ENCODE measurements at places on chromosomes 6 and 20. TPM values are rescaled to one million over a fixed set of nuclear protein-coding genes. Genes with fewer than 3 reads are reported as not detected.

GRCh38 chr20:44501448-44501847 lies 20.4 kb downstream of the SERINC3 start:
- DNase-seq = no peak

DNA sequence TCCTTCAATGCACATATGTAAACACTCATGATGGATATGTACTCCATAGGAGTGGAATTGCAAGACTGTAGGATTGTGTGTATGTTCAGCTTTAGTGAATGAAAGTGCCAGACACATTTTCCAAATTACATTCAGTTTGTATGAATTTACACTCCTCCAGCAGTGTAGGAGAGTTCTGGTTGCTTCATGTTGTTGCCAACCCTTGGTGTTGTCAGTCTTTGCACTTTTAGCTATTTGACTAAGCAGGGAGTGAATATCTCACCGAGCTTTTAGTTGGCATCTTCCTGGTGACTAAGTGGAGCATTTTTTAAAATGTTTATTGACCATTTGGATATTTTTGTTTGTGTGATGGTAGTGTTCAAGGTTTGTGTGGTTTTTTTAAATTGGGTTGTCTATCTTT lies 23.9 kb downstream of the NKX2-4 start:
- no peak for DNase-seq

GRCh38 chr6:122770835-122771601 lies 8.5 kb upstream of the FABP7 start:
- DNase-seq = no peak

GRCh38 chr6:78308025-78308424 lies 559.3 kb upstream of the IRAK1BP1 start:
- DNase-seq = no peak

DNA sequence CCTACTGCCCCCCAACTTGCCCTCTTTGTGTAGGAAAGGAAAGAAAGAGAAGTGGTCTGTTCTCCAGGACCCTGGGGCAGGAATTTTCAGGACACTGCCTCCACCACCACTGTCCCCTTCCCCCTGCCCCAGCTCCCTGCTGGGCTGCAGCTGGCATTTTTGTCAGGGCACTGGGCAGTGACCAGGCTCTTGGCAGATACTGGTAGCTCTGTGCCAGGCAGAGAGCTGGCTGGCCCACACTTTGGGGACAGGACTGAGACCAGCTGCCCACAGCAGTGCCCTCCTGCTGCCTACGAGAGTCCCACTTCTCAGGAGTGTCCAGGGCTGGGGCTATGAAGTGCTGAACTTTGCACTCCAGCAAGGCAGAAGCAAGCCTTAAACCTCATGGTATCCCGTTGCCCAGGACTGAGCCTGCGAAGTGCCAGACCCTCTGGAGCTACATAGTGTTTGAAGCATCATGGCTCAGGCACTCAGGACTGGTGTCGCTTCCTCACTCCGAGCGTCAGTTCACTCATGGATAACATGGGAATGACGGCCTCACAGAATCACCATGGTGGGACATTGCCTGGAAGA lies 19.3 kb downstream of the SLC13A3 start:
- DNase-seq = no peak

- DNase-seq = no peak
These were observed 55.4 kb upstream of the SIRPG start for GRCh38 chr20:1712634-1713624.

GRCh38 chr6:111843347-111844147 lies 29.7 kb downstream of the FYN start:
- no peak for DNase-seq

DNA sequence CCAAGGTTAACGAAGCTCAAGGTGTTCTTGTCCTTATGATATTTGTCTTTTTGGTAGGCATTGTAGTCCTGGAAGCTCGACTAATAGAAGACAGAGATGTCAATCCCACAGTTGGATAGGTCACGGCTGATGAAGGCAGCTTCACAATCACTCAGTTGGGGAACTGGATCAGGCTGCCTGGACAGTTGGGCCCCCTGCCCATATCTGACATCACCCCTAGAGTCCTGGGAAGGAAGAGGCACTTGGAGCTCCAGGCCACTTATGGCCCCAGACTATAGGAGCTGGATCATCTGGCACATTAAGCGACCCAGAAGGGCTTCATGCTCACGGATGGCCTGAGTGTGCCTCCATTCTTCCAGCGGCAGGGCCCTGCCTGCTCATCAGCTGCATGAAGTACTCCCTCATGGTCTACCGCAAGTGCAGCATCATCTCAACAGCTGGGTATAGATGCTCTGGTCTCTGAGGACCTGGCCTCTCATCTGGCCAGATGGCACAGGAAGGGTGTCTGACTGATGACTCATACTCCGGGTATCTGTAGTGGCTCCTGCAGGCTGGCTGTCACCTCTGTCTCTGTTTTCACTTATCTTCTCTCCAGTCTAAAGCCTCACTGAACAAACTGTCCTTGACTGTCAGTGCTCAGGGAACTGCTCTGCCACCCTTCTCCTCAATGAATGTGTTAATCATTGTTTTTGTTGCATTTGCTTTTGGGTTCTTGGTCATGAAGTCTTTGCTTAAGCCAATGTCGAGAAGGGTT lies 29.2 kb upstream of the SSR1 start:
- DNase-seq = no peak

DNA sequence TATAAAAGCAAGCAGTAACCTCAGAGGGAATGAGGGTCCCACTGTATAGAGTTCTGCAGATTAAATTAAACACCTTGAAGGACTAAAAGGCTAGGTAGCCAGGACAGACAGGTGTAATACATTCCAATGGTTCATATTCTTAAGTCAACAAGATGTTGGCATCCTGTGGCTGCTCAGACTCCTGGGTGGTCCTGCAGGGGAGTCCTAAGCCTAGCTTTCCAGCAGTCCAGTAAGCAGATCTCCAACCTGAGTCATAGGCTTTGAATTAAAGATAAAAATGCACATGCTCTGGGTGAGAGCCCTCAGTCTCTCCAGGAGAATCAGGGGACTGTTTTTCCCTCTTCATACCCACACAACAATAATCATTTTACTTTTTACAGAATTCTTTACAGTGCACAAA lies 307.3 kb upstream of the SUPT3H start:
- no peak for DNase-seq

GRCh38 chr6:41967312-41968287 lies 26.0 kb upstream of the CCND3 start:
- no peak for DNase-seq

DNA sequence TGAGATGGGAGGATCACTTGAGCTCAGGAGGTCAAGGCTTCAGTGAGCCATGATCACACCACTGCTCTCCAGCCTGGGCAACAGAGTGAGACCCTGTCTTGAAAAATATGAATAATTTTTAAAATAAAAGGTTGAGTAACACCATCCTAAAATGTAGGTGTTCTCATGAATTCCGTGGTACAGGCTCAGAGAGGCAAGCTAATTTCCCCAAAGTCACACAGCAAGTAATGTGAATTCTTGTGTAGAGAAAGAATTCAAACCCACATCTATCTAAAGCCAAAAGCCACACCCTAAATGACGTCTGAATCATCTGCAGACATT lies 80.5 kb downstream of the ZNF217 start:
- no peak for DNase-seq

GRCh38 chr6:149135809-149136208 lies 181.7 kb upstream of the TAB2 start:
- DNase-seq = no peak

DNA sequence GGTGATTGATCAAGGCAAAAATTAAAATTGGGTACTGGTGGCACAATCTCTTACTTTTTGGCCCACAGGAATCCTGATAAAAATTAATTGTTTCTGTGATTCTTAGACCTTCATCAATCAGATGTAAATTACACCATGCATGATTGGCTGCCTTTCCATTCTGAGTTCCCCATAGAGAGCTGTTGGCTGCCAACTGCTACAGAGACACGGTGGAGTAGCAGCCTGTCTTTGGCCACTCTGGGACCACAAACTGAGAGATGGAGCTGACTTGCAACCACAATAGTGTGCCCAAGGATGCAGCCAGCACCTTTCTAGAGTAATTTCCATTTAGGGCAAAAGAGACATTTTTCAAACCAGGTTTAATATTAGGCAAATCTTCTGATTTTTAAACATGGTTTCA lies 274.3 kb upstream of the MMS22L start:
- DNase-seq = no peak

GRCh38 chr6:130322673-130323268 lies 43.0 kb upstream of the TMEM200A start:
- DNase-seq = peak; percentile 27

DNA sequence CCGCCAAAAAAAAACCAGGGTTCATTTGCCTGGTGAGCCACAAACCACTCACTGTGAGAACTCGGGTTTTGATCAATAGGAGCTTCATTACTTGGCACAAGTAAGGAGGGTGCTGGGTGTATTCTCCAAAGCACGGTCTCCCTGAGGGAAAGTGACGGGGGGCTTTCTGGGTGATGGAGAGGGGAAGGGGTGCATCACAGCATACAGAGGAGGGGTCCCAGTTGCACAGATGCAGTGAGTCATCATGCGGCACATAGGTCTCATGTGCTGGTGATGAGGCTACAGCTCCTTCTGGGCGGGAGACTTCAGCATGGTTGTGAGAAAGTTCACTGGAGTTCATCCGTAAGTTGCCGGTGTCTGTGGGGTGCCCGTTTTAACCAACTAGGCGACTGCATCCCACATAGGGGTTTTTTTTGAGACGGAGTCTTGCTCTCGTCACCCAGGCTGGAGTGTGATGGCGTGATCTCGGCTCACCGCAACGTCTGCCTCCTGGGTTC lies 36.2 kb downstream of the SUN5 start:
- no peak for DNase-seq

GRCh38 chr6:67643281-67643680 lies 991.8 kb upstream of the ADGRB3 start:
- DNase-seq = no peak

DNA sequence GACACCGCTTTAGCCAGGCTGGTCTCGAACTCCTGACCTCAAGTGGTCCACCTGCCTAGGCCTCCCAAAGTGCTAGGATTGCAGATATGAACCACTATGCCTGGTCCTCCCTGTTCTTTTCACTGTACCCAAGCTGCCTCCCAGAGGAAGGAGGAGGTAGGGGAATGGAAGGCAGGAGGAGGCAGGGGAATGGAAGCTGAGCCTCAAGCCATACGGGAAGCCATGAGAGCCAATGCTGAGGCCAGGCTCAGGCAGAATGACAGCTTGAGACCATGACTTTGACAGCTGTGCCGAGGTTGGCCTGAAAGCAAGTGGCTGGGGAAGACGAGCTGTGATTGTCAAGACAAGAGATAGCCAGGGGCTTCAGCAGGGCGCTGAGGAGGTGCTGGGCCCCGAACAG lies 13.6 kb upstream of the ZNF335 start:
- DNase-seq = no peak

- DNase-seq = no peak
These were observed 48.9 kb downstream of the ANKRD60 start for GRCh38 chr20:58179432-58180099.

DNA sequence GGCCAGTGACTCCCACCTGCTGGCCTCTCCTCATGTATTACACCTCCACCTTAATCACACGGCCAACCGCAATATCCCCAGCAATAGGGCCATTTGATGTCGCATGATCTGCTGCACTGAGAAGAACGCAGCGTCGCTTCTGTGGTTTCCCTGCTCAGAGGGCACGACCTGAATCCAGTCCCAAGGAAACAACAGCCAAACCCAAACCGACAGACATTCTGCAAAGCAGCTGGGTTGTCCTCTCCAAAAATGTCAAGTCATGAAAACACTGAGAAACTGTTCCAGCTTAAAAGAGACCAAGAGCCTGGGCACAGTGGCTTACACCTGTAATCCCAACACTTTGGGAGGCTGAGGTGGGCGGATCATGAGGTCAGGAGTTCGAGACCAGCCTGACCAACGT lies 7.5 kb upstream of the BPI start:
- no peak for DNase-seq

DNA sequence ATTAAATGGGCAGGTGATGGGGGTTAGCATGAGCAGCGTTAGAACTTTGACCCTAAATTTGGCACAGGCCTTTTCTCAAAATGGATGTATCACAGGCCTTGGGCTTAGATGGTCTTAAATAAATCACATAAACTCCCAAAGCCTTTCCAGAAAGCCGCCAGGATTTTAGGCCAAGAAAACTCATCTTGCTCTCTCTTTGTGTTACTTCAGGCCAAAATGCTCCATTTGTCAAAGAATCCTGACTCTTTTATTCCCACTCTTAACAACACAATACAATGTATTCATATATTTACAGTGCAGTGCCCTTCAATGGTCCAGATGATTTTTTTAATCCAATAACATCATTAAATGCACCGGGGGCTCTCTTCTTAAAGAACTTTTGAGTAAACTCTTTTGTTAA lies 5.9 kb upstream of the TCP11 start:
- no peak for DNase-seq

- no peak for DNase-seq
These were observed 501.0 kb upstream of the MARCKS start for GRCh38 chr6:113356139-113356538.

DNA sequence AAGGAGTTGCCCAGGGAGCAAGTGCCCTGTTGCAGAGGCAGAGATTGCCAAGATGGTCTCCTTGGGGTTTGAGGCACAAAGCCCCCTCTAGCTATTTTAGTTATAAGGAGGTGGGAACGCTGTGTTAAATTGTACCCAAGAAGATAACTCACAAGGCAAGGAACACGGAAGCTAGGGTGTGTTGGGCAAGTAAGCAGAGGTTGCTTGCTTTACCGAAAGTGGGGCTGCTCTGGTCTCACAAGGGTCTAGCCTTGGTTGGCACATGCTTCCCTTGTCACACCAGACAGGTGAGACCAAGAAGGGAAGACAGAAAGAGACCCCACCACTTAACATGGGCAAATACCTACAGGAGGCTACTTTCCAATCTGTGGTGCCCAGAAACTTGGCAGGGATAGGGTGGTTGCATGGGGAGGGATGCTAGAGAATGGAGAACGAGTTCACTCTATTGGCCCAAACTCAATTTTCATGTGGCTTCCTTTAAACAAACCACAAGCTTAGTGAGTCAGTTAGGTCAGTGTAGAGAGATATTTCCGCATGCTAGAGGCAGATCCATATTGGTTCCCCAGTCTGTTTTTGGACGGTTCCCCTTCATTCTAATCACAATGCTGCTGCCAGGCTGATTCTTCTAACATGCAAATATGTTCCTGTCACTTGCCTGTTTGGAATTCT lies 42.4 kb downstream of the PLAGL1 start:
- DNase-seq = no peak

DNA sequence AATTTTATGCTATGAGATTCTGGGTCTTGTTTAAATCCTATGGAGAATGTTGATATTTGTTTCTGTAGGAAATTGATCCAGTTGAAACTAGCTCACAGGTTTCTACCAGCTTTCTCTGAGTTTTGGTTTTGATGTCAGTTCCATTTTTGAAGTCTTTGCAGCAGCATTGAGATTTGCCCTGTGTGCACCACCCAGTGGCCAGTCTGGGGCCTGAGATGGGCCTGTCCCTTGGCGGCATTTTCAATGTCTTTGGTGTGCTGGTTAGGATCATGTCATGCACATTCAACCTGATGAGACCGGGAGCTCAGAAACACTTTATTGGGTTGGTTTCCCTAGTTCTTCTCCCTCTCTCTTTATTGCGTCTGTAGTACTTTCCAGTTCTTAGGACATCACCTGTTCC lies 395.2 kb upstream of the MAP3K7 start:
- no peak for DNase-seq

The ZSWIM1 gene
- polyA plus RNA-seq = 11.1 TPM

The PRPH2 gene
- 6.9 TPM for polyA plus RNA-seq

The ATP9A gene
- 59.2 TPM for polyA plus RNA-seq

The TBX18 gene
- polyA plus RNA-seq = 15.6 TPM

The NKAIN4 gene
- 24.2 TPM for polyA plus RNA-seq

The HSPA12B gene
- polyA plus RNA-seq = 13.5 TPM

The IRF4 gene
- polyA plus RNA-seq = 2.2 TPM

The DDR1 gene
- polyA plus RNA-seq = 141 TPM

The ELOVL5 gene
- polyA plus RNA-seq = 95.5 TPM

The LY86 gene
- 4.6 TPM for polyA plus RNA-seq

The PRDM13 gene
- polyA plus RNA-seq = not detected
